ENCODE measurements at places on chromosomes 7 and 10.
A peak's percentile ranks its signal among the peaks of the same experiment; 100 is the strongest.

DNA sequence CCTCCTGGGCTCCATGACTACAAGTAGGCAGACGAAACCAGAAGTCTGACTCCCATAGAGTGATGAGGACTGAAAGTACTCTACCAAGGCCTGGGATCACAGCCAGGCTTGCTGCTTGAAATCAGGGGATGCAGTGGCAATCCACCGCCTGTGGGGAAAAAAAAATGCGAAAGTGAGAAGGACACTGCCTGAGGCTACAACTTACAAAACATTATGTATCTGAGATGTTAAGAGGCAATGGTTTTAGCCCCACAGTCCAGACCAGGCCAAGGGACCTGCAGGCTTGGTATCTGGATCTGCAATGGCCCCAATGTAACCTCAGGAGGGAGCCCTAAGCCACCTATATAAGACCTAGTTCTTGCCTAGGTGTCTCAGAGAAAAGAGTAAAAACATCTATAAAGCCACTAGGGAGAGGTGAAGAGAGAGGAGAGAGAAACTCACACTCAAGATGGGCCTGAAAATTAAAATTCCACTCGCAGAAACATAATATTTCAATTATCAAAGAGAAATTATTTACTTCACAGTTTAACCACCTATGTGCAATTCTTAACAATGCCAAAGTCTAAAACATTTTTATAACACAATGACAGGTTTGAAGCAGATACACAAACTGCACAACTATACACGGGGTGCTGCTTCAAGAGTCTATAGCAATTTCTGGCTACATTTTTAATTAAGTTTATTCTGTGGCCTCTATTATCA lies 13.9 kb downstream of the DNAJC1 start:
- DNase-seq: peak; percentile 52

GRCh38 chr7:20340839-20341238 lies 10.1 kb downstream of the ITGB8 start:
- no peak for DNase-seq

DNA sequence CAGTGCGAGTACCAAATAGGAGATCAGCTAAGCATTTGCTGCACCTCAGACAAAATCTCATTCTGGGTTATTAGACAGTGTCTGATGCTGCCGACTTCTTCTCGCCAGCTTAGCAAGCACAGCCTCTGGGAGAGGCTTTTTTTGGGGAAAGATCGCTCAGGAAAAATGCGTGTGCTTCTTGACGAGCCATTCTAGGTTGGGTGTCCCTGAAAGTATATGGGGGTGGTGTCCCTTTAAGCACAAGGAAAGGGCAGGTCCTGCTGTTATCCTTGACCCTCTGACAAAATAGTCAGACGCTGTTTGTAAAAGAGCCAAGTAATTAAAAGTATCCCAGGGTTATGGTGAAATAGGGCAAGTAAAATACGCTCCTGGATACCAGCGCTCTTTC lies 540.1 kb upstream of the FZD8 start:
- no peak for DNase-seq

DNA sequence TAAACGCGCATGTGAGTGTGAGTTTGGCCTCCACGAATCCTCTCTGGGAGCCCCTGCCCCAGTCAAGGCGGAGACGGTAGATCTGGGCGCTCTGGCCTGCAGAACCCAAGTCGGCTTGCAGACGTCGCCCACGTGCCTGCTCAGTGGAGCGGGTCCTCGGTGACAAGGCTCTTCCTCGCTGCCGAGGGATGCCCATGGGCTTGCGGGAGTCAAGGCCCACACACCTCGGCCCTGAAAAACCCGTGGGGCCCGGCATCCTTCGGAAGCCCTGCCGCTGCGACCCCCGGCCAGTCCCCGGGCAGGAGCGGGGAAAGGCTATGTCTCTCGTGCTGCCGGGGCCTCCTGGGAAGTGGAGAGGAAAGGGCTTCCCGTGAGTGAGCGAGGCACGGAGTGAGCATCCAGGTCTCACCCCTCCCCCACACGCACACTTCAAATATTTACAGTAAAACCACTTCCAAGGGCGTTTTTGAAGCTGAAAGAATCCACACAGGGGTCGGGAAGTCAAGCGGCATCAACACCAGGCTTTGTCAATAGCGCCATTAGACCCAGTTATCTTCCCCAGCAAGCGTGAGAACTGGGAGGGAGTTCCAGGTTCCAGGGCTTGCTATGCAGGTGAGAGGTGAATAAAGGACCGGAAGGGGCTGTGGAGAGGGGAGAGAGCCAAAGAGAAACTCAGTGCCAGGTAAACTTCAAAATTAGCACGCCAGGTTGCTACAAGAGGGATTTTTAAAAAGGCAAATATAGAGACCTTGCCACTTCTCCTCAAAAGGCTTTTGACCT lies 1.1 kb upstream of the MNX1 start:
- DNase-seq: peak; percentile 52

GRCh38 chr7:139016931-139017511 lies 18.8 kb downstream of the ZC3HAV1L start:
- peak; percentile 78 for DNase-seq

- DNase-seq: no peak
Measured at GRCh38 chr10:116978901-116979300, 26.1 kb downstream of the SHTN1 start.

DNA sequence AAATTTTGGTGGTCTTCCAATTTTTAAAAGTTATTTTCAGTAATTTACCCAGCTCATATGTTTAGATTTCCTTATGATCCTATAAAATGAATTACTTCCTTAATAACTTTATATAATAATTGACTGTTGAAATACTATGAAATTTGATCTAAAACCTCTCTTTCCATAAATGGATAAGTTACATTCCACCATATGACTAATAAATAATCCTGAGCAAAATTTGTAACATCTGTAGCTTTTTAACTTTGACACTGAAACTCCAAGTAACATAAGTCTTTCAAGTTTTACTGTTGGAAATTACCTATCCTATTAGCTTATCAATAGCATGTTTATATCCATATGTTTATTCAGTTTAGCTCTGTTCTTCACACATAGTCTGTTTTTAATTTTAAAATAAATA lies 85.3 kb downstream of the HECTD2 start:
- no peak for DNase-seq

GRCh38 chr7:74320645-74321221 lies 31.5 kb downstream of the CLIP2 start:
- no peak for DNase-seq

- DNase-seq: no peak
Measured at GRCh38 chr10:97682042-97682441, 5.0 kb downstream of the AVPI1 start.

GRCh38 chr10:10294881-10295529 lies 722.7 kb upstream of the CELF2 start:
- no peak for DNase-seq

- no peak for DNase-seq
Measured at GRCh38 chr7:30717181-30717580, 34.8 kb upstream of the INMT start.

- no peak for DNase-seq
Measured at GRCh38 chr10:58797356-58797755, 284.7 kb downstream of the BICC1 start.

DNA sequence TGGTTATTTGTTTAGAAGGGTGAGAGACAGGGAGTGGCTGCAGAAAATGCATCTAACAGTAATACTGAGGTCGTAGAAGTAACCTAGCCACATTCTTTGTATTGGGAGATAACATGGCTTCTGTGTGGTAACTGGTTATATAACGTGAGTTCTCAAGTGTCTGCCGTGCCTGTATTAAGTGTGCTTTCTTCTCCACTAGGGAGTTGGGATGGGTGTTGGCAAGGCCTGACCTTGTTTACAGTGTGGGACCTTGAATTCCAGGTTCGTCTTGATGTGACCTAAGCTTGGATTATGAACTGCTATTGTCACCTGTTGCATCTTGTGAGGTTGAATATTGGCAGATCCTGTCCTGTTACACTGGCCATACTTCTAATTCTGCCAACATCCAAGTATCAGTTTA lies 145.3 kb upstream of the NAMPT start:
- peak; percentile 2 for DNase-seq

DNA sequence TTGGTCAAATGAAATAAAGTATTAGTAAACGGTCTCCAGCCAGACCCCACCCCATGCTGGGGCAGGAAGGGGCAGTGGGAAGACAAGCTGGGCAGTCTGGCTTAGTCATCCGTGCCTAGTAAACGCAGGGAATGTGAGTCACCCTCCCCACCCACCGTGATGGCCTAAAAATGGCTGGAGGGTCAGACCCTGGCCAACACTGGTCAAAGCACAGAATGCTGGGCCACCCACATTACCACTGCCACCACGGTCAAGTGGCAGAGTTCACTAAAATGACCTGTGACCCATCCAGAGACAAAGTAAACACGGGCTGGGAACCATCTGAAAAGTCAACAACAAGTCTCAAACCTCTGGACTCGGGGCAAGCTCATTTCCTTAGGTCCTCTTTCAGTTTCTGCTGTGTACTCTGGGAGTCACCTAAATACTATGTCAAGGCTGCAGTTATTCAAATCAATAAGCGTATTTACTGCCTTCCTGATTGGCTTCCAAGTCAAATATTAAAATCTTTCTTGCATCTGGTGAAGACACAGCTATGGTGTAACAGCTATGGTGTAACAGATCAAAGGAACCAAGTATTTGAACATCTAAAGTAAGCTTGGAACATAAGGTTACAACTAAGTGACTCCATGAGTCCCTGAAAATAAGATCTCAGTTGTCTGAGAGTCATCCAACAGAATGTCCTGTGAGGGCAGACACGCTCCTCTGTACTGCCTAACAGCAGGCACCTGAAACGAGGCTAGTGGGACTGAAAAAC lies 3.0 kb downstream of the ZFAND2A start:
- DNase-seq: no peak

All from NCI-H2029 (cell line).